ENCODE measurements at places on chromosomes 11 and 22.

GRCh38 chr22:23803001-23803819 is 16.4 kb downstream of the SMARCB1 start:
- DNase-seq: no peak

GRCh38 chr22:50507421-50507990 is at the start of gene LMF2:
LMF2 (minus strand) TSS chr22:50507702; CDS start chr22:50507675, 27 bp downstream.
- DNase-seq: peak; percentile 92

GRCh38 chr11:71489311-71490043 is 36.5 kb downstream of the NADSYN1 start:
- DNase-seq: no peak

- DNase-seq: no peak
Observed at GRCh38 chr22:21642584-21643448, 714 bp downstream of the SDF2L1 start.

GRCh38 chr11:45931739-45932138 is 9.3 kb downstream of the LARGE2 start:
- DNase-seq: no peak

- DNase-seq: no peak
Observed at GRCh38 chr11:16984229-16984628, 30.0 kb downstream of the PLEKHA7 start.

DNA sequence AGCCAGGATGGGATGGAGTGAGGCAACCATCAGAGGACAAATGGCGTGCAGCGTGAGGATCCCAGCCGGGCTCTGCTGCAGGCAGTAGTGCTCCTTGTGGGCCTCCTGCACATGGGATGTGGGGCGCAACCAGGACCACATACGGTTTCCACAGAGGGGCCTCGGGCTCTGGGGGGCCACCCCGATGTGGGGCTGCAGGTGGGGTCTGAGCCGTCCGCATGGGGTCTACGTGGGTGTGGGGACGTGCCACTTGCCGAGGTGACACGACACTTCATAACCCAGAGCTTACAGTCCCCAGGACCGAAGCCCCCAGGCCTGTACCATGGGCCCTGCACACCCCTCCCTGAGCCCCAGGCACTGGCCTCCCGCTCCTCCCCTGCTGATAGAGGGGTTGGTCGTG is 10.8 kb downstream of the TTLL8 start:
- DNase-seq: no peak

- DNase-seq: no peak
Observed at GRCh38 chr11:111733016-111733415, 33.2 kb downstream of the PPP2R1B start.

- DNase-seq: no peak
Observed at GRCh38 chr11:3929232-3929631, 73.8 kb downstream of the STIM1 start.
